ENCODE measurements at places on chromosomes 13 and 19.
A peak's percentile ranks its signal among the peaks of the same experiment; 100 is the strongest.

GRCh38 chr19:1882089-1882785 lies 3.1 kb downstream of the ABHD17A start:
- no peak for DNase-seq

- peak; percentile 92 for DNase-seq
Observed at GRCh38 chr19:21767065-21767800, at the start of gene ZNF100. Gene ZNF100, minus strand, starts transcription at chr19:21767579. Its CDS starts 150 bp downstream, at chr19:21767429.

GRCh38 chr19:28437390-28438346 lies 775.3 kb downstream of the UQCRFS1 start:
- DNase-seq = no peak

GRCh38 chr13:20714161-20714560 lies 10.7 kb downstream of the IL17D start:
- no peak for DNase-seq

- no peak for DNase-seq
Observed at GRCh38 chr13:114108141-114108761, 24.2 kb downstream of the RASA3 start.

- no peak for DNase-seq
Observed at GRCh38 chr19:3499738-3500428, 591 bp downstream of the DOHH start.

GRCh38 chr13:33008946-33009722 lies 7.1 kb upstream of the KL start:
- no peak for DNase-seq

- no peak for DNase-seq
Observed at GRCh38 chr13:101545521-101545920, 93.0 kb downstream of the ITGBL1 start.

DNA sequence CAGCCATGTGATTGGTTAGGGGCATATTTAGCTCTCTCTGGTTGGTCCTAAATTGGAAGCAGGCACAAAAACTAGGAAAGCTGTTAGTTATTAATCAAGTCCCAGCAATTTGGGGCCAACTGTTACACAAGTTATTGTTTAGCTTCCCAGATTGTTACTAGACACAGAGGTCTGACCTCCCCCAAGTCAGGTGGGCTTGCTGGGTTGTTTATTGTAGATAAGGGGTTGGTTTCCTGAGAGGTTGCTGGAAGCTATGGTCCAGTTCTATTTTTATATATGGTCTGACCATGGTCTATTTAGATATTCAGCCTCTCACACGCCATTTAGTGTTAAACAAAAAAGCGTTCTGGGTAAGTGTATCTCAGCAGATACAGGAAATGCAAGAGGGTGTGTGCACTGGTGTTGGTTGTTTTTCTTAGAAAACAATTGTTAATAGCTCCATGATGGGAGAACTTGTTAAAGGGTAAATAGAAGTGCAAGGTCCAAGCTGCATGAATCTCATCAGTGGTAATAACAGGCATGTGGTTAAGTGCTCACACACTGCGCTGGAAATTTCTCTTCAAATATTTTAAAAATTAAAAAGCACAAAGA lies 150.0 kb downstream of the RAP2A start:
- no peak for DNase-seq

GRCh38 chr13:34162544-34162933 lies 344.6 kb downstream of the RFC3 start:
- DNase-seq = peak; percentile 73

GRCh38 chr13:76879883-76880270 lies 6.3 kb downstream of the KCTD12 start:
- DNase-seq = no peak

- peak; percentile 41 for DNase-seq
Observed at GRCh38 chr13:43846496-43847158, 32.9 kb downstream of the CCDC122 start.

DNA sequence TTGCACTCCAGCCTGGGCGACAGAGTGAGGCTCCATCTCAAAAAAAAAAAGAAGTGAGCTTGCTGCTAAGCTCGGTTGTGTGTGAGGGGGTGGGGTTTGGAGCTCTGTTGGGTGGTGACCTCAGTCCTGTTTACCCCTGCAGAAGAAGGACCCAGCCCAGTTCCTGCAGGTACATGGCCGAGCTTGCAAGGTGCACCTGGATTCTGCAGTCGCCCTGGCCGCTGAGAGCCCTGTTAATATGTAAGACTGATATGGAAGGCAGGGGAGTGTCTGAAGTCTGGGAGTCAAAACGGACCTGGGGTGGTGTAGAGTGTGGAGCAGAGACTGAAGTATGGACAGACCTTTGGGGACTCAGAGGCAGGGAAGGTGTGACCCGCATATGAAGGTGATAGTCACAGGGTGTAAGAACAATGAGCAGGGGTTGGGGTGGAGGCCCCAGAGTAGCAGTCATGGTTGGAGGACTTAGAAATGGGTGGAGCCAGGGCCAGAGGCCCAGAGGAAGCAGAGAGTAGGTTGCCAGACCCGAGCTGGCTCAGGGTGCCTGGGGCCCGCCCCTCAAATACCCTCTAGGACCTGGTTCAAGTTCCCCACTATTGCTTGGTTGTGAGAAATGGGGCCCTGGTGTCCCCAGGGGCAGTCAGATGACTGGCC lies 13.2 kb downstream of the CLASRP start:
- DNase-seq = no peak

GRCh38 chr19:49746206-49746958 lies 16.7 kb downstream of the TSKS start:
- peak; percentile 41 for DNase-seq

GRCh38 chr19:12943437-12944044 lies 2.1 kb upstream of the RAD23A start:
- DNase-seq = no peak

GRCh38 chr13:70469077-70469476 lies 360.8 kb upstream of the KLHL1 start:
- DNase-seq = no peak

- DNase-seq = peak; percentile 5
Observed at GRCh38 chr19:39212375-39212742, 8.3 kb upstream of the SYCN start.

DNA sequence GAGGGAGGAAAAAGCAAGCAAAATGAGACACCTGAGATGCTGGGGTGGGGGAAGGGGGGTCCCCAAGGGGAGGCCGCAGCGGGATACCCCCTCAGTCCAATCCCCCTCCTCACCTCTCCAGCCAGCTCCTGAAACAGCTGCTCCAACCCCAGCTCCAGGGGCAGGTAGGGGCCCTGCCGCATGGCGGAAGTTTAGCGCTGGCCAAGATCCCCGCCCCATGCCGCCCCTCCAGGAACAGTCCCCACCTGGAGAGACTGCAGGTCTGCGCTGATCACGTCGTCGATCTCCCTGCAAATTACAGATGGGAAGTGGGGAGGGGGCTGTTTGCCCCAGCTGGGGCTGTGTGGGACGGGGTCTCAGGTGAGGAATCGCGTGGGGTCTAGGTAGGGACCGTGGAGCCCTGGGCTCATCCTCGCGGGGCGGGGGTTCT lies 9.0 kb downstream of the CAPN12 start:
- no peak for DNase-seq

DNA sequence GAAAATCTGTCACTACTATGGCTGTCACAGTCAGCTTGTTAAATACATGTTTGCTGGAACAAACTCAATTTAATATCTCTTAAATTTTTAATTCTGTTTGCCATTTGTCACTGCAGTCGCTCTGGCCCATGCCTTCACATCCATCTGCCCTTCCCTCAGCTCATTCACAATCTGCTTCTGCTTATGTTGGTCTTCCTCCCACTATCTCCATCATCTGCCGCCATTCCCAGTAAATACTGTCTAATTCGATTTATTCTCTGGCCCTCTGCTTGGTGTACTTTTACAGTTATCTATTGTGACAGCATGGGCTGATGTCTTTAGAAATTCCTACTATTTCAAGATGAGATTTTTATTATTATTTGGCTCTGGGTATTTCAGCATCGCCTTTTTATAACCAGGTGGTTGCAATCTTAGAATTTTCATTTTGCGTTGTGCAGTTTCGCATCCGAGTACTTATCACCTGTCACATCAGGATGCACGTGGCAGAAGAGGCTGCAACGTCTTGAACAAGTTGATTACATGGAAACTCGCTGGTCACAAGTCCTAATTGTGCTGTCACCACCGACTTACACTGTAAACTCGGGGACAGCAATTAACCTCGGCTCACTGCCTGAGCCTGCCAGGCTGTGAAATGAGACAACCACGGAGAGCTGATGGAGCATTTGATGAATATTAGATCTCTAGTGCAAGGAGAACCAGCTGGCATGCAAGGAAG lies 158.4 kb downstream of the MYO16 start:
- no peak for DNase-seq

- DNase-seq = no peak
Observed at GRCh38 chr13:42275506-42275905, 3.6 kb downstream of the AKAP11 start.

DNA sequence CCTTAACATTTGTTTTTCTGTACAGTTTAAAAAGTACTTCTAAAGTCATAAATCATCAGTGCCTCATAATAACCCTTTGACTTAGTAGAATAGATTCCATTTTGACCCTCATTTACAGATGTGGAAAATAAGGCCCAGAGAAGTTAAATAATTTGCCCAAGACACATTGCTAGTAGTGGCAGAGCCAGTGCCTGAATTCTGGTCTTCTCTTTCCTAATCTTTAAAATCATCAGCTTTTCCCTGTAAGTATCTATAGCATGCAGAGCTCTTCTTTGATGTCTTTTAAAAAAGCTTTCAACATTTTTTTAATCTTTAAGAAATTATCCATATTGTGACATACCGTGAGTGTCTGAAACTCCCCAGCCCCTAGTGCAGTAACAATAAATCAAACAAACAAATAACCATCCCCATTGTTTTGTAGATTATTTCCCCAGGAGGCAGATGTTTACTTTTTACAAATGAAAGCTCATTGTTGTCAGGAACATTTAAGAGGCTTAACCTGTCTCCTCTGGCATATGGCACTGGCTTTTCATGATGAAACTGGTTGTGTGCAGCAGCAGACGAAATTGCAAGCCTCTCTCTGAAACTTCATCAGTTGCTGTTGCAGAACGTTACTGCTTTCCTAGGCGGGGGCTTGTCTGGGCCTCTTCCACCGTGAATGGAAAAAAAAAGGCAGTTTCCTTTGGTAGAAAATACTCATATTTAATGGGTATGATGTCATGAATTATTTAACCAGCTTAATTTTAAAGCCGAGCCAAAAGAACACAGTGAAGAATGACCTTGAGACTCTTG lies 31.7 kb upstream of the PCDH8 start:
- DNase-seq = no peak

- no peak for DNase-seq
Observed at GRCh38 chr19:28290963-28291657, 921.8 kb downstream of the UQCRFS1 start.

- DNase-seq = peak; percentile 26
Observed at GRCh38 chr13:93959796-93960533, 519.5 kb downstream of the DCT start.

DNA sequence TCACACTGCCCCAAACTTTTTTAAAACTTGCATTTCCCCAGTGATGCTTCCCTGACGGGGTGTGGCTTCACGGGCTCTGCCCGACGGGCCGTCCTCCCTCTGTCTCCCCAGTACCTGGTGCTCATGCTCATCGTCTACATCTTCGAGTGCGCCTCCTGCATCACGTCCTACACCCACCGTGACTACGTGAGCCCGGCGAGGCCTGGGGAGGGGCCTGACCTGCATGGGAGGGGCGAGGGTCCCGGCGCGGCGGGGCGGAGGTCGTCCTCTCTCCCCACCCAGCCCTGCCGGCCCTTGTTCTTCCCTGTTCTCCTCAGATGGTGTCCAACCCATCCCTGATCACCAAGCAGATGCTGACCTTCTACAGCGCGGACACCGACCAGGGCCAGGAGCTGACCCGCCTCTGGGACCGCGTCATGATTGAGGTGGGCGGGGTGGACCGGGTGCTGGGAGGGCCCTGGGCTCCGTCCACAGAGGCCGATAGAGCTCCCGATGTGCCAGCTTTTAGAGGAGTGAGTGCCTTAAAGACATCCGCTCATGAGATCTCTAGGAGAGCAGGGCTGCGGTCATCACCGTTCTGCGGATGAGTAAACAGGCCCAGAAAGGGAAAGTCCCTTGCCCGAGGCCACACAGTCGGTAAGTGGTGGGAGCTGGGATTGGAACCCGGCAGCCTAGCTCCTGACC lies 6.9 kb downstream of the UPK1A start:
- peak; percentile 17 for DNase-seq

- no peak for DNase-seq
Observed at GRCh38 chr19:4052993-4053422, 13.7 kb downstream of the ZBTB7A start.

- DNase-seq = no peak
Observed at GRCh38 chr13:85853161-85853894, 54.1 kb upstream of the SLITRK6 start.

DNA sequence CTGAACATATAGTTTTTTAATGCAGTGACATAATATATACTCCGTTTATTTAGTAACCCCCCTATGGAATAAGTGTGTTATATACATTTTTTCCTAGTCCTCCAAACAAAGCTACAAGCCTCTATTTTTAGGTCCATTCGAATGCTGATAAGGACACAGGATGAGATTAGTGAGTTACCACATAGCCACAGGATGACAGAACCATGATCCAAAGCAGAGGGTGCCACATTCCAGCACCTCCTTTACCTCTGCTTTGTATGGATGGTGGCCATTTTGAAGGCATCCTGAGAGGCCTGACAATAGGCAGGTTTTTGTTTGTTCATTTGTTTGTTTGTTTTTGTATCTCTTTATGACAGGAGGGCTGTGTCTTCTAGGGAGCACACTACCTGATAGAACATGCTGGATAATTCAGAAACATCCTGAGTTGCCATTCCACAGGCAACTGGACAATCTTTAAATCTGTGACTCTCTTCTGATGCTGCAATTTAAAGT lies 186.3 kb downstream of the MTUS2 start:
- DNase-seq = no peak

GRCh38 chr13:97582170-97582569 lies 148.2 kb downstream of the RAP2A start:
- no peak for DNase-seq

- no peak for DNase-seq
Observed at GRCh38 chr19:49091391-49092038, 6.3 kb downstream of the SNRNP70 start.

- DNase-seq = no peak
Observed at GRCh38 chr13:40786568-40786996, 2.8 kb upstream of the SLC25A15 start.

- peak; percentile 47 for DNase-seq
Observed at GRCh38 chr13:80132741-80133601, 208.0 kb downstream of the SPRY2 start.

- DNase-seq = no peak
Observed at GRCh38 chr19:7348587-7349230, at the start of gene ARHGEF18. Gene ARHGEF18, plus strand, starts transcription at chr19:7348937. Its CDS starts 13,954 bp downstream, at chr19:7362891.

DNA sequence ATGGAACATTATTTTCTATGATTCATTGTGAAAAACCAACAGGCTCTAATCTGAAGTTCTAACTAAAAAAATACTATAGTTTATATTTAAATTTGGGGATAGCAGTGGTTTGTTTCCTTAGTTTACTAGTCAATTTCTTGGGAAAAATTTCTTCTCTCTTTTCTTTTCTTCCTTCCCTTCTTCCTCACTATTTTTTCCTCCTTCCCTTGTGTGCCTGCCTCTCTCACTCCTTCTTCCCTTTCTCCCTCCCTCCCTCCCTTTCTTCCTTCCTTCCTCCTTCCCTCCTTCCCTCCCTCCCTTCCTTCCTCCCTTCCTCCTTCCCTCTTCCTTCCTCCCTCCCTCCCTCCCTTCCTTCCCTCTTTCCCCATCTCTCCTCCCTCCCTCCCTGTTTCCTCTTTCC lies 226.5 kb downstream of the ZNF536 start:
- no peak for DNase-seq

Data from fibroblast of skin of right quadriceps (primary cell).